BJ (cell line): ENCODE measurements at places on chromosomes 7 and 10. TPM values are rescaled to one million over a fixed set of nuclear protein-coding genes. Genes with fewer than 3 reads are reported as not detected.

- DNase-seq, result no peak
These were observed 77.3 kb downstream of the CDC14C start for GRCh38 chr7:49001610-49002033.

DNA sequence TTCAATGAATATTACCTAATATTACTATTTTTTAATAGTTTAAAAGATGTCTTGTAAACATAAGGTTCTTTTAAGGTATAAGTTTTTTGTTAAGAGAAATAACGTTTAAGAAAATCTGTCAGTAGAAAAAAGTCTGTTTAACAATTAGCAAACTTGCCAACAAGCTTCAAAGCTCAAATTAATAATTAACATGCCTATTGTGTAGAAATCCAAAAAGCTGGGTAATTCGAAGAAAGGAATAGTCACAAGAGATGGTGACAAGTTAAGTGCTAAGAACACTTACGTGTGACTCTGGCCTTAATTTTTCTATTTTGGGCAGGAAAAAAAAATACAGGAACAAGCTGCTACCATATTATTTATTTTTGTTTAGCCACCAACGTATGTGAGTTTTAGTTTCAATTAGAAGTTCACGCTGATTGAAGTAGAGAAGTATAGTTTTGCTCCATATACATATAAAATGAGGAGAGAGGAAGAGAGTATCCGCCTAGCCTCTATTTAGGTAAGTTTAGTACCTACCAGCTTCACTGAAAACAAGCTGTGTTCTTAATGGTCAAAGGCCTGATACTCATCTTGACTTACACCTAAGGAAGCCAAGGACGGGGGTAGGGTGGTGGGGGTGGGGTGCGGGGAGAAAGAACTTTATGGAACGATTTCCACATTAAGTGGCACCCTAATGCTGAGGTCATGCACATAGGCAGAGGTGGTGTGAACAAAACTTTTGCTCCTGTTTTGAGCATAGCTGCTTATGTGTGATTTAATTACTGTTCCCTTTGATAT is 43.4 kb upstream of the AGBL3 start:
- no peak for DNase-seq

DNA sequence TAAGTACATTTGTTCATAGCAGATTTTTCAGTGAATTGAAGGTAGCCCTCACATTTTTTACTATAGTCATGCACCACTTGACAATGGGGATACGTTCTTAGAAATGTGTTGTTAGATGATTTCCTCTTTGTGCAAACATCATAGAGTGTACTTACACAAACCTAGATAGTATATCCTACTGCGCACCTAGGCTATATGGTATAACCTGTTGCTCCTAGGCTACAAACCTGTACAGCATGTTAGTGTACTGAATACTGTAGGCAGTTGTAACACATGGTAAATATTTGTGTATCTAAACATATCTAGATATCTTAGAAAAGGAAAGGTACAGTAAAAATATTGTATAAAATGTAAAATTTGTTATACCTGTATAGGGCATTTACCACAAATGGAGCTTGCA is 41.2 kb downstream of the TAX1BP1 start:
- DNase-seq, result no peak

TDRD1 gene
- polyA plus RNA-seq, result 0.01 TPM in 1 of 2 replicates, not detected in the other

DNA sequence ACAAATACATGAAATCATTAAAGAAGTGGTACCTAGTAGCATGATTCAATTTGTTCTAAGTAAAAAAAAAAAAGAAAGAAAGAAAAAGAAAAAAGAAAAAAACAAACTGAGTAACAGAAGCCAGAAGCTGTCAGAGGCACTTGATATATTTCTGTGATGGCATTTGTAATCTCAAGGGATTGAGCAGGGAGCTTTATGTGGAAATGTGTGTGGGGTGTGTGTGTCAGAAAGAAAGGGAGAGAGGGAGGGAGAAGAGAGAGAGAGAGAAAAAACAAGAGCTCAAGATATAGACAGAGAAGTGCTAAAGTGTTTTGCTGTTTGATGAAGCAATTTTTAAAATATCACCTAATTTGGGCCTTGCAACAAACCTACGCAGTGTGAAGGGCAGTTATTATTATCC is 357.6 kb upstream of the PCDH15 start:
- no peak for DNase-seq

- DNase-seq, result no peak
These were observed 8.0 kb downstream of the VSIR start for GRCh38 chr10:71765176-71765904.

GRCh38 chr7:133491846-133492652 is 239.2 kb downstream of the EXOC4 start:
- peak; percentile 69 for DNase-seq

YKT6 gene
- 132 and 160 TPM in 2 replicates for polyA plus RNA-seq

AOAH gene
- not detected in 2 replicates for polyA plus RNA-seq

- DNase-seq, result no peak
These were observed 740.4 kb downstream of the GATA3 start for GRCh38 chr10:8794860-8795259.

DNA sequence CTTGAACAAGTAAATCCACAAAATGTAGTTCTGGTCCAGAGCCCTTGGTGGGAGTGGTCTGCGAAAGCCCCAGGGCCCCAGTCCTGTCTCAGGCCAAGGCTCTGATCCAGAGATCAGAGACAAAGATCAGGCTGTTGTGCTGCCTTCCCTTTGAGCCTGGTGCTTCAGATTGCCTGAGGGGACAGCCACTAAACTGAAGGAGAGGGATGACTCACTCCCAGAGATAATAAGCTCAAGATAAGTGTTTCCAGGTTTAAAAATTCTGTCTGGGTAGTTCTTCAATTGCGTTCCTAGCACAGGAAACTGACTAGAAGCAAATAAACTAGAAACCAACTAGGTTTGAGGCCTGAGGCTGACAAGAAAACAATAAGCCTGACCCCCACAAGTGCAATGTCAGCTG is 190.2 kb downstream of the RAMP3 start:
- peak; percentile 27 for DNase-seq

TBC1D12 gene
- polyA plus RNA-seq, result 2.3 and 3.3 TPM in 2 replicates
